Inflammatory macrophage treated with lipopolysaccharide for 4 hours (primary cell): ENCODE measurements at places on chromosomes 3 and 15.

DNA sequence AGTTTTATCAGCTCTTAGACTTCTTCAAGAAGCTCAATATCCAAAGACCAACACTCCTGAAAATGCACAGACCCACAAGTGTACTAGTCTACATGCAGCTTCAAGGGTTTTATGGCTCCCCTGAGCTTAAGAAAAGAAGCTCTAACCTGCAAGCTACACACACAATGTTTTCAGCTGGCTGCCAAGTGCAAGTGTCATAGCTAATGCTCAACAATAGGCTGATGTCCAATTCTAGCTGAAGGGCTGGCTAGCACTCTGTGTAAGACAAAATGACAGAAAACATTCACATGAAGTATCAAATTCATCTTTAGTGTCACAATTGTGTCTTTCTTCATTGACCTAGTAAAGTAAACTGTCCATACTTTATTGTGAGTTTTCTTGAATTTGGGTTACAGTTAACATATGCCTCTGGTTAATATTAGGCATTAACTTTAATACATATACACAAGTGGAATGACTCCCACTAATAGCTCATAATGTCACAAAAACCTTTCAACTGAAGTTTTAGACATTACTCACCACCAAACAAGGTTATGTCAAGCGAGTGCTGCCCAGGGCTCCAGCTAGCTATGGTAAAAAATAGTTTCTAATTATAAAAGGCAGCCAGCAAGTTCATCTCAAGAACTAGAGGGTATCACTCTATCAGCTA, 15.1 kb downstream of the ABI3BP start:
- no peak for DNase-seq

- DNase-seq: no peak
Measured at GRCh38 chr15:22915866-22916515, 64.2 kb downstream of the CYFIP1 start.

GRCh38 chr15:82799183-82799841, 6.6 kb downstream of the FSD2 start:
- no peak for DNase-seq

GRCh38 chr15:68379058-68379758, 52.8 kb downstream of the ITGA11 start:
- no peak for DNase-seq

DNA sequence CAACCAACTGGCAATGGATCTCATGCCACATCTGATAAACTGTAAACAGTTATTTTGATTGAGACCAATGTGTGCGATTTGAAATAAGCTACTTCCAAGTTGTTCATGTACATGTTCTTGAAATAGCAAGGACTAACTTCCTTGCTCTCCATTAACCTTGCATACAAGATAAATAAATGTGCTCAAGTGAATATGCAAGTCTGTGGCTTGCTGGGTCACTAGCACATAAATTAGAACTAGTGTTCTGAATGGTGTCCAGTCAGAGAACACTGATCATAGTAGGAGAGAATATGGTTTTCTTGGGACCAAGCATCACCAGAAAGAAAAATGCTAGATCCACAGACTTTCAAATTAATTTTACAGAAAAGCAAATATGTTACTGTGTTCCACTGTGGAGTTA, 640.0 kb upstream of the CCDC54 start:
- no peak for DNase-seq

DNA sequence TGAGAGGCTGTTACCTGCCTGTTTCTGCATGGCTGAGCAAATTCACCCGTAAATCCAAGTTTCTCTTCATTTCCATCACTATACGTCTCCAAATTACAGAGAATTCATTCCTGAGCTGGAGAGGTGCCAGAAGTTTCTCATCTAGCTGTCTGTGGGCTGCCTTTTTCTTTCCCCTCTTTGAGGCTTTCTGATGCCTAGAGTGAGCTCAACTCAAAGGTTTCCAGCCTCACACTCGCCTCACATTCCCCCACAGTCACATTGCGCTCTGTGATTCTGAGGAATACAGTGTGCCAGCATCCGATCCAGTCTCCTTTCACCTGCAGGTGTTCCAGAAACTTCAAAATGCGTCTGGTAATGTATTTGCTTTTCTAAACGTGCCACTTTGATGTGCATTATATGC, 267.2 kb downstream of the MFSD1 start:
- no peak for DNase-seq

GRCh38 chr15:26234976-26235767, 372.0 kb upstream of the ATP10A start:
- no peak for DNase-seq

DNA sequence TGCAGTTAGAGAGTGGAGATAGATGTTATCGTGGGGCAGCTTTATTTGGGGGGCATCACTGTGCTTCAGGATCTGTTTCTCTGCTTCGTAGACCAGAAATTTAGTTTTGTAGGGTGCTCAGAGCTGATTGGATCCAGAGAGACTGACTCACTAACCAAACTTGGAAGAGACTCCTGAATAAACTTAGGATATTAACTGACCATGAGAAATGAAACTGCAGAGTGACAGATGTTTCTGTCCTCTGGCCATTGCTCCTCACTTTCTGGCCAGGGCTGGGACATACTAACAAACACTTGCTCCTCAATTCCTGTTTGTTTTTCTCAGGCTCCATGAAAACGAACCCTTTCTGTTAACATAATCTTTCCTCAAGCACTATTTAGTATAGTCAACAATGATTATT, 4.3 kb downstream of the ZNF592 start:
- DNase-seq: no peak
